ENCODE measurements at places on chromosomes 7 and 10.

DNA sequence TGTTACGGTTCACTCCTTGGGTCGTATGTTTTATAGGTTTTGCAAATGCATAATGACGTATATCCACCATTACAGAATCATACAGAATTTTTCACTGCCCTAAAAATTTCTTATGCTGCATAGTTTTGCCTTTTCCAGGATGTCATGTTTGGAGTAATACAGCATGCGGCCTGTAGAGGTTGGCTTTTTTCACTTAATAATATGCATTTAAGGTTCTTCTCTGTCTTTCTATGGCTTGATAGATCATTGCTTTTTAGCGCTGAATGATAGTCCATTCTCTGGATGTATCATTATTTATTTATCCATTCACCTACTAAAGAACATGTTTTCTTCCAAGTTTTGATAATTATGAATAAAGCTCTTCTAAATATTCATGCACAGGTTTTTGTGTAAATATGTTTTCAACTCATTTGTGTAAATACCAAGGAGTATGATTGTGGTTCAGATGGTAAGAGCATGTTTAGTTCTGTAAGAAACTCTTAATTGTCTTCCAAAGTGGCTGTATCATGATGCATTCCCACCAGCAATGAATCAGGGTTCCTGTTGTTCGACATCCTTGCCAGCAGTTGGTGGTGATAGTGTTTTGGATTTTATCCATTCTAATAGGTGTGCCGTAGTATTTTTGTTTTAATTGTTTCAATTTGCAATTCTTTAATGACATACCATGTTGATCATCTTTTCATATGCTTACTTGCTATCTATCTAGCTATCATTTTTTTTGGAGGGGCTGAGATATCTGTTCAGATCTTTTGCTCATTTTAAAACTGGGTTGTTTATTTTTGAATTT is 531.2 kb upstream of the GHITM start:
- DNase-seq: no peak

GRCh38 chr7:105024734-105025133 is 10.7 kb downstream of the KMT2E start:
- no peak for DNase-seq

GRCh38 chr7:162632-163297 is 29.6 kb upstream of the FAM20C start:
- DNase-seq: no peak

DNA sequence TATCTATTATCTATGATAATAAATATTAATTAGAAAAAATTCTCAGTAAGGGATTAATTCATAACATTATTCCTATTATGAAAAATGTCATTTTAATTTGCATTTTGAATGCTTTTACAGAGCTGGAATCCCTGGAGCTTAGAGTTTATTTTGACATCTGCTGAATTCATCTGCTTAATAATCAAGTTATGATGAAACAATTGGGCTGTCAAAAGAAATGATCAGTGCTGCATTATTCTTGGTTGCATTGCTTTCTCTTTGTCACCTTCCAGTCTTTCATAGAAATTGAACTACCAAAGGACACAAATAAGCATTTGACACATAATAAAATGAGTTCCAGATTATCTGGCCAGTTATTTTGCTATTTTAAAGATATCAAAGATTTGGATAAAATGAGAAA is 40.0 kb upstream of the MACC1 start:
- DNase-seq: no peak

DNA sequence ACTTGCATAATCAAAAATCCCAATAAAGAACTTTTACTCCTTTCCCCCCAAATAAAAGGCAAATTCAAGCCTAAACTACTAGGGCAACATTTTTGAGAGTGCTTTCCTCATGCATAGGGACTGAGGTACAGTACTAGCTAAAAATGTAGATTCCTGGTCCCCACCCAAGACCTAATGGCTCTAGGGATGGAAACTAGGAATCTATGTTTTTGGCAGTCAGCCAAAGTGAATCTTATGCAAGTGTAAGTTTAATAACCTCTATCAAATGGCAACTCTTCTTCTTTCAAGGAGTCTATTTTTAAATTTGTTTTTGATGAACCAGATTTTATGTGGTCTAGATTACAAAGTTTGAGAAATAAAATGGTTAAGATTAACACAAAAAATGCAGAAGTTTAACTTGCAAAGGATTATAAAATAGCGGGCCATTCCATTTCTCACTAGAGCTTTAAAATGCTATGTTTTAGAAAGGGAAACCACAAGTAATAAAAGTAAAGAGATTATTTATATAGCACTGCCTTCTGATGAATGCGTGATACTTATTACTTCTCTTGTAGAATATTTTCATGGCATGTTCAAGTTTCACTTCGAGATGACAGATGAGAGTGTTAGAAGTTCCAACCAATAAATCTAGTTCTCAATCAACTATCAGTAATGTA is 70.4 kb upstream of the MDFIC start:
- DNase-seq: no peak

DNA sequence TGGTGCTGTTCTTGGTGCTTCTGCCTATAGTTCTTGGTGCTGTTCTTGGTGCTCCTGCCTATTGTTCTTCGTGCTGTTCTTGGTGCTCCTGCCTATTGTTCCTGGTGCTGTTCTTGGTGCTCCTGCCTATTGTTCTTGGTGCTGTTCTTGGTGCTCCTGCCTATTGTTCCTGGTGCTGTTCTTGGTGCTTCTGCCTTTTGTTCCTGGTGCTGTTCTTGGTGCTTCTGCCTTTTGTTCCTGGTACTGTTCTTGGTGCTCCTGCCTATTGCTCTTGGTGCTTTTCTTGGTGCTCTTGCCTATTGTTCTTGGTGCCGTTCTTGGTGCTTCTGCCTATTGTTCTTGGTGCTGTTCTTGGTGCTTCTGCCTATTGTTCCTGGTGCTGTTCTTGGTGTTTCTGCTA is 71.1 kb downstream of the PTPRN2 start:
- DNase-seq: no peak

- no peak for DNase-seq
Measured at GRCh38 chr10:42896735-42897134, 114.1 kb downstream of the BMS1 start.

- no peak for DNase-seq
Measured at GRCh38 chr10:44552726-44553125, 167.8 kb upstream of the CXCL12 start.

GRCh38 chr7:39624442-39624807 is 1.1 kb downstream of the RALA start:
- DNase-seq: no peak

DNA sequence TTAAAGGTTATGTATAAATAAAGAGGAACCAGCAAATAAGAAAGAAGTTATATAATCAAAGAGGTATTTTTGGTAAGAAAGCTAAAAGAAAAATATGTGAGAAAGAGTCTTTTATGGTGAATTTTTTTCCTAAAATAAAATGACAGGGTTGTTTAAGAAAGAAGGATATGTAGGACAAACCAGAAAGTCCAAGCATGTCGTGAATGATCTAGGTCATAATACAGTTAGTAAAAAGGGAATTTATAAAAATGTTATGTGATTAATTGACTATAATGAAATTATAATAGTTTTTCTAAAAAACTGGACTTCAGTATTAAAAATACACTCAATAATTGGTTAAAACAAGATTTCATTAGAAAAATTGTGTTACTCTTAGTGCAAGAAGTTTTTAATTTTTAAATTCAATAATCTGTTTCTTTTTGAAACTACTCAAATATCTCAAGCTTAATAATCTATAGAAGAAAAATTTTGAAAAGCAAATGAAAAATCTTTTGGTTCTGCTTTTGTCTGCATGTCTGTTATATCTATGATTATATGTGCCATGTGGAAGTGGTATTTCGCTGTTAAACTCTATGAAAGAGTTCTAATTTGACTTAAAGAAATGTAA is 23.3 kb downstream of the AVL9 start:
- DNase-seq: no peak

DNA sequence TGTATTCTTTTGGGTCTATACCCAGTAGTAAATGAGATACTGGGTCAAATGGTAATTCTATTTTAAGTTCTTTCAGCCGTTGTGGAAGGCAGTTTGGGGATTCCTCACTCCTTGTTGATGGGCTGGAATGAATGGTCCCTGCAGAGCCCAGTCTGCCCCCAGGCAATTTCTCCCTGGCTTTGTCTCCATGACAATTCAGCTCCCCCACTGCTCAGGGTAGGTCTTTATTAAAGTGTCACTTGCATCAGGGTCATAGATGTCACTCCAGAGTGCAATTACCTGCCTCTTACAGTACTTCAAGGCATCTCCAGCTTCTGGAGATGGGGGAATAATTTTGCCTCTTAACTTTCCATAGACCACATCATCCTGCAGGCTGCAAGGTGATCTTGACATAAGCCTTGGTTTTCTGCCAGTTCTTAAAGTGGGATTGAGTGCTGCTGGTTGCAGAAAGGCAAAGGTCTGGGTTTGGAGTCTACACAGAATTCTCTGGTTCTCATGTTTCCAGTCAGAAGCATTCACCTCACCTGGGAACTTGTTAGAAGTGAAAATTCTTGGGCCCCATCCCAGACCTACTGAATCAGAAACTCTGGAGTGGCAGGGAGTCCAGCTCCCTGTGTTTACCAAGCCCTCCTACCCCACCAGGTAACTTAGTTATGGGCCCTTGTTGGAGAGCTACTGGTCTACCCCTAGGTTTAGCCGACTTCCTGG is 442.4 kb downstream of the GALNT17 start:
- no peak for DNase-seq

GRCh38 chr7:5769571-5769970 is 11.9 kb downstream of the RNF216 start:
- no peak for DNase-seq

DNA sequence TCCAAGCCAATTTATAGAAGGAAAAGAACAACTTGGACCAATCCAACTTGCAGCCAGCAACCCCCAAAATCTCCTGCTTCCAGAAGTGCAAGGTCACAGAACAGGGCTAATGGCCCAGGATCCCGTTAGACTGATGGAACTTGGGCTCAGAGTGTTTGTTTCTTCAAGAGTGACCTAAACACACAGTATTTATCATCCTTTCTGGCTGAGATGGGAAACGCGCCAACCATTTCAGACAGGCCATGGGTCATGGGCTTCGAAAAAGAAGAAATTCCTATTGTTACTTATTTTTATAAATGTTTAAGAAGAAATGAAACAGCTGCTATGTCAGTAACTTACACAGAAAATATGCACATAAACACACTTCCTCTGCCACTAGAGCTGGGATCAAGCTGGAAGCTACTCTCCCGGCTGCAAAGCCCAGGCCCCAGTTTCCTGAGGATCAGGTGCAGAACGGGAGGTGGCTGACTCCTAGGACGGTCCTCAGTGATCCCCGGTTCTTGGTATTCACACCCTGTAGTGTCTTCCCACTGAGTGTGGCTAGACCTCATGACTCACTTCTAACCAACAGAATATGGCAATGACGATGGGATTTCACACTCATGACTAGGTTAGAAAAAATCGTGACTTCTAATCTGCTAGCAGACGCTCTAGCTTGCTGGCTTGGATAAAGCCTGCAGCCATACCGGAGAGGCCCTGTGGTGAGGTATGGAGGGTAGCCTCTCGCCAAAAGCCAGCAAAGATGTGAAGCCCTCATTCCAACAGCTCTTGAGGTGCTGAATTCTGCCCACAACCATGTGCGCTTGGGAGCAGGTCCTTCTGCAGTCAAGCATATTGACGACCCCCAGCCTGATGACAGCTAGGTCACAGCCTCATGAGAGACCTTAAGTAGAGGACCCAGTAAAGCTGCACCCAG is 60.2 kb downstream of the CHST15 start:
- DNase-seq: no peak

GRCh38 chr10:26474026-26474425 is 35.9 kb downstream of the APBB1IP start:
- DNase-seq: no peak

- peak; percentile 83 for DNase-seq
Measured at GRCh38 chr7:96591900-96592676, 117.6 kb downstream of the SEM1 start.

DNA sequence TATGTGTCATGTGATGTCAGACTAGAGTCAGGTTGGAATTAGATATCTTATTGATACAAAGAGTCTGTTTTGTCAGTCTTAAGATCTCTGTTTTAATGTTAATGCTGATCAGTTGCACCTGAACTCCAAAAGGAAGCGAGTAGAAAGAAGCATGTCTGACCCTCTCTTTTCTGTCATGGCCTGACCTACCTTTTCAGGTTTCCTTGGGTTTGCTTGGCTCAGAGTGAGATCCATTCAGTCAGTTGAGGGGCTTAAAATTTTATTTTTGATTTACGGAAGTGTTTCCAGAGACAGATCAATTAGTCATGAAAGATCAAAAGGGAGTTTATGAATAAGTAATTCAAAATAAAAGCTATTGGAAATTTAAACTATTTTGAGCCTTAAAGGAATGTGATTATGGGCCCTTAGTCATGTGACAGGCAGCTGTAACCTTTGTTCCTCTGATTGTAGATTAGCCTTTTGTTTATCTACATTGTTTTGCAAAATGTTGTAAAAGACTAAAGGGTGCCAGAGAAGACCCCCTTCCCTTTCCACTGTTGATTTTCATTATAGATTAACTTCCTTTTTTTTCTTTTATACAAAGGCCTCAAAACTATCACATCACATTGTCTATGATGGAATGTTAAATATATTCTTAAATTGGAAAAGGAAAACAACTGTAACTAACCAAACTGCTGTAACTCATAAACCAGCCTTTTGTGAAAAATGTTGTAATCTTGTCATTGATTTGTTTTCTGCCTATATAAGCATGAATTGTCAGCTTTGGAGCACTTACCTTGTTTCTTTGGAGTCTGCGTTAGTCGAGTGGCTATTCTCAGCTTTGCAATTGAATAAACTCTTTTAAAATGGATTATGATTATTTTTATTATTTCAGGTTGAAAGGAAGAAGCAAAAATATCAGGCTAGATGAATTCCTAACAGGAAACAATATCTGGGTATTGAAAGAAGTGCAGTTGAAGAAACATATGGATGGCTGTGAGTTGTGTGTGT is 195.5 kb upstream of the MBL2 start:
- DNase-seq: no peak

DNA sequence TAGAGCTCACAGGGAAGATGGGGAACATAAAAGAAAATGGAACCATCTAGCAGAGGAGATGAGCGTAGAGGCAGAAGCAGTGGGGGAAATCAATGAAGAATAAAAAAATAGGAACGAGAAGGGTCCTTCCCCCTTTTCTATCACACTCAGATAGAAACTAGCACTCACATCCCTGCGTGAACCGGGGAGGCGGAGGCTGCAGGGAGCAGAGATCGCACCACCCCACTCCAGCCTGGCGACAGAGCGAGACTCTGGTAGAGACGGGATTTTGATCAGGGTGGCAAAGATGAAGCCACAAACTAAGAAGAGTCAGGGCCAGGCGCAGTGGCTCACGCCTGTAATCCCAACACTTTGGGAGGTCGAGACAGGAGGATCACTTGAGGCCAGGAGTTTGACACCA is 64.7 kb upstream of the ECHDC3 start:
- no peak for DNase-seq

- no peak for DNase-seq
Measured at GRCh38 chr10:110410329-110411046, 87.2 kb upstream of the DUSP5 start.

DNA sequence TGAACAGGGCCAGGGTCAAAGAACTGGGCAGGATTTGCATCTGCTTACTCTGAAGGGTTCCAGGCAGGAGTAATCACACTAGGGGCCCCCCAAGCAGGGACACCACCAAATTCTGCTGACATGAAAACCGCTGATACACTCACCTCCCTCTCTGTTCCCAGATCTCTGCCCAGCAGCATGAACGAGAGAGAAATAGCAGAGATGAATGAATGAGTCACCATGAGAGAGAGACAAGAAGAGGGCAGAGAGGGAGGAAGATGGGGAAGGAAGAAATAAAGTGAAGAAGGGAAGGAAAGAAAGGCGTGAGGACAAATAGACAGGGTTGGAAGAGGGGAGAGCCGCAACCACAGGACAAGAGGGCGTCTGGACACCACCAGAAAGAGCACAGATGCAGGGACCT is 285.9 kb upstream of the NEBL start:
- no peak for DNase-seq

All from NCI-H774 (cell line).